ENCODE measurements at places on chromosomes 7 and 10. TPM values are rescaled to one million over a fixed set of nuclear protein-coding genes. Genes with fewer than 3 reads are reported as not detected.

The PNLIP gene
- total RNA-seq = not detected

The SH2B2 gene
- total RNA-seq = 4.0 TPM

The STMP1 gene
- total RNA-seq = 16.7 TPM

The CLDN4 gene
- 126 TPM for total RNA-seq

The RAB19 gene
- total RNA-seq = not detected

The CCZ1B gene
- 23.6 TPM for total RNA-seq

The CADPS2 gene
- total RNA-seq = 0.78 TPM

The MACROH2A2 gene
- total RNA-seq = 44.4 TPM

The SFTPA2 gene
- not detected for total RNA-seq

The GSTO2 gene
- 37.8 TPM for total RNA-seq

The CALML5 gene
- total RNA-seq = 36.7 TPM

The C7orf57 gene
- total RNA-seq = 0.14 TPM

The OR6B1 gene
- total RNA-seq = not detected

The PRPS1L1 gene
- not detected for total RNA-seq

The SOSTDC1 gene
- total RNA-seq = 1.1 TPM

The TES gene
- total RNA-seq = 109 TPM

The C10orf67 gene
- total RNA-seq = 0.28 TPM

The ANXA8L1 gene
- total RNA-seq = 291 TPM

The AGMO gene
- 0.93 TPM for total RNA-seq

The TAS2R5 gene
- total RNA-seq = 0.79 TPM

The MBL2 gene
- not detected for total RNA-seq

The ZNF804B gene
- not detected for total RNA-seq

The LBX1 gene
- total RNA-seq = not detected

The EBF3 gene
- not detected for total RNA-seq

The HOXA6 gene
- total RNA-seq = not detected

The HYAL4 gene
- total RNA-seq = 0.21 TPM

The TAF6 gene
- 35.9 TPM for total RNA-seq

The RADIL gene
- 0.14 TPM for total RNA-seq

The ZNF25 gene
- 3.2 TPM for total RNA-seq

The H2BK1 gene
- total RNA-seq = not detected

The ZMIZ2 gene
- total RNA-seq = 18.0 TPM

The SFTPD gene
- 0.42 TPM for total RNA-seq

The NPY4R2 gene
- total RNA-seq = not detected

The CYP2C9 gene
- not detected for total RNA-seq

The LRRTM3 gene
- not detected for total RNA-seq

The BAIAP2L1 gene
- total RNA-seq = 29.0 TPM

The CRHR2 gene
- total RNA-seq = not detected

The DRGX gene
- total RNA-seq = not detected

The SFRP4 gene
- total RNA-seq = not detected

The CCDC201 gene
- not detected for total RNA-seq

The GRID2IP gene
- total RNA-seq = 0.21 TPM

The CTNNA3 gene
- not detected for total RNA-seq

The ZP3 gene
- total RNA-seq = 2.5 TPM

The PLAC9 gene
- not detected for total RNA-seq

The SEMA3C gene
- total RNA-seq = 149 TPM

The NRG3 gene
- not detected for total RNA-seq

The MRLN gene
- not detected for total RNA-seq

The MMP21 gene
- not detected for total RNA-seq

The TRIM50 gene
- total RNA-seq = not detected

The LDB3 gene
- not detected for total RNA-seq

The TRIM73 gene
- total RNA-seq = not detected

The NKX2-3 gene
- not detected for total RNA-seq

The THSD7A gene
- not detected for total RNA-seq

The TMEM178B gene
- total RNA-seq = not detected

The SSC4D gene
- 4.3 TPM for total RNA-seq
